Osteoblast (primary cell): ENCODE measurements at places on chromosomes 1 and 21. TPM values are rescaled to one million over a fixed set of nuclear protein-coding genes. Genes with fewer than 3 reads are reported as not detected.

Gene SVBP
- total RNA-seq: 17.0 and 20.0 TPM in 2 replicates

Gene DNAJC6
- total RNA-seq: 10.5 and 11.8 TPM in 2 replicates

Gene REN
- not detected in 2 replicates for total RNA-seq

Gene ZNF648
- total RNA-seq: not detected in 2 replicates

Gene AHCTF1
- total RNA-seq: 30.6 and 32.6 TPM in 2 replicates

Gene ATP1B1
- total RNA-seq: 8.3 and 12.7 TPM in 2 replicates

Gene UTS2
- total RNA-seq: under 0.01 and 0.29 TPM in 2 replicates

Gene IGSF3
- under 0.01 TPM in 2 replicates for total RNA-seq

Gene MLLT11
- 1.4 and 1.8 TPM in 2 replicates for total RNA-seq

Gene SH3GLB1
- total RNA-seq: 53.9 and 62.8 TPM in 2 replicates

Gene CELA3B
- total RNA-seq: not detected in 2 replicates

Gene CGN
- total RNA-seq: not detected in 2 replicates

Gene PGBD5
- under 0.01 and 0.29 TPM in 2 replicates for total RNA-seq

Gene PIK3C2B
- total RNA-seq: 0.36 and 2.1 TPM in 2 replicates

Gene DPM3
- 15.9 and 34.4 TPM in 2 replicates for total RNA-seq

Gene AGMAT
- 2.2 and 2.7 TPM in 2 replicates for total RNA-seq

Gene NFASC
- 28.6 and 36.9 TPM in 2 replicates for total RNA-seq

DNA sequence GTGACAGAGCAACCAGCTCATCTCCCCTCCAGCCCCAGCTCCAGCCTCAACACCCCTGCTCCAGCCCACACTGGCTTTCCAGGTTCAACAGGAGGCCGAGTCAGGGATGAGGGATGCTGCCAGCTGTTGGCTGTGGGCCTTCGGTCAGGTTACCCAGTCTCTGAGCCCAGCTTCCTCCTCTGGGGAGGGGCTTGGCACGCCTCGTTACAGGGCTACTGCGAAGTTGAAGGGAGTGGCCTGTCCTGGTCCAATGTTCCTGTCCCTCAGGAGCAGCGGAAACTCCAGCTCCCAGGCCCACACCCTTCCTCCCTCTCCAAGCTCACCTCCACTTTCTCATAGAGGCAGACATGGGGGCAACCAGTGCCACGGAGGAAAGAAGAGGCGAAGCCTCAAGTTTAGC lies 15.1 kb upstream of the TAS1R2 start:
- peak; percentile 43 for DNase-seq

DNA sequence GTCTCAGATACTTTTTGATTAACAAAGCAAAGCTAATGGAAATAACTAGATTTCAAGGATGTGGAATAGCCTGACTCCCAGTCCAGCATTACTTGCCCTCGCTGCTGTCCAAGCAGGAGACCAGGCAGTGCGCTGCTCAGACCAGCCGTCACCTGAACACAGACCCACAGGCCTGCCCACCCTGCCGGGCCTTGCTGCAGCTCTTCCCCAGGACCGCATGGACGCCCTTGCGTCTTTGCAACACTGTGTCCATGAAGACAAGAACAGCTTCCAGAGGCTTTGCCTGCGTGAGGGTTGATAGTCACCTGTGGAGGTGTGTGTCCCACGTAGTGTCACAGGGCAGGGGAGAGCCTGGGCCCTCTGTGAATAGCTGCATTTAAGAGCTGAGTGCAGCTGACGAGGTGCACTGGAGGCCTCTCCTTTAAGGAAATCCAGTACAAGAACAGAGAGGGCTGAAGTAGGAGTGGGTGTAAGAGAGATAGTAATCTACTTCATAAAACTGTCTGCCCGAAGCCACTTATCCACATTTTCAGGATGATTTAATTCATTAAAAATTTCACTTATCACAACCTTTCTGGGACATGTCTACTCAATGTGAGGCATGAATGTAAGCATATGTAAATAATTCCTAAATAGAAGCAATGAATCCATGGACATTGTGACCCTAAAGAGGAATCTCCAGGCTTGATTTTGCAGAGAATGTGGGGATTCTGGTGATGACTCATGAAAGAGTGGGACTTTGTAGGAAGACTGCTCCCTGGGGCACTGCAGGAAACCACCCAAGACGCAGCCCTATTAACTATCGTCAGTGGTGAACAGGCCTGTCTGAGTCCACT lies 176.2 kb upstream of the RAB4A start:
- no peak for DNase-seq

DNA sequence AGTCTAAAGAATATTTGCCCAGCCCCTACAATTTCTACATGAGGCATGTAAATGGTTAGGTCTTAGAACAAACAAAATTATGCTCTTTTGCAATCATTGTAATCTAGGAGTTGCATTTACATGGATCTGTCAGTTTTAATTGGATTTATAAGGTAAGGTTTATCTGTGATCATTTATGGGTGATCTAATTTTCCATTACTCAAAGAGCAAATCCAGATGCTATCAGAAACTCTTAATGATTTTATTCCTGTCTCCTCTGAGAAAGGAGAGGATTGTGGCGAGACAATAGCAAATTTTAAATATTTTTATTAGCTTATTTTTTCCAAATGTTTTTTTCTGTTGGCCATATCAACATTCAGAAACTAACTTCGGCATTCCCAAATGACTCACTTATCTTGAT lies 14.2 kb upstream of the NEGR1 start:
- DNase-seq: no peak

- DNase-seq: peak; percentile 80
Measured at GRCh38 chr21:42056468-42056867, 14.6 kb upstream of the UMODL1 start.

DNA sequence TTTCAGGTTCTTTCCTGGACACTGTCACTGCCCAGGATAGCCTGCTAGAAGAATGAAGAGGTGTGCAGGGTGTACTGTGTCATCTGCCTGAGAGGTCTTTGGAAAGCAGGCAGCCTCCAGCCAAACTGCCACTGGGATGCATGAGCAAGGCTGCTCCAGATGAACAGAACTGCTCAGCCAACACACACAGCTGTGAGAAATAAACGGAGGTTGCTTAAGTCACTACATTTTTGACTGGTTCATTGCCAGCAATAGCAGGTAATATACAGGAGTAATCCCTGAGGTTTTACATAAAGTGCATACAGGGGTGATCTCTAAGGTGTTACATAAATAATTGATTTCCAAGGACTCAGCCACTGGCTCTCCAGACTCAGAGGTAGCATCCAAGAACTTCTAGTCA lies 516.9 kb downstream of the BRINP3 start:
- no peak for DNase-seq

GRCh38 chr1:32291145-32291707 lies 657 bp upstream of the HDAC1 start:
- peak; percentile 92 for DNase-seq

- DNase-seq: no peak
Measured at GRCh38 chr1:198524556-198524955, 15.9 kb downstream of the ATP6V1G3 start.

DNA sequence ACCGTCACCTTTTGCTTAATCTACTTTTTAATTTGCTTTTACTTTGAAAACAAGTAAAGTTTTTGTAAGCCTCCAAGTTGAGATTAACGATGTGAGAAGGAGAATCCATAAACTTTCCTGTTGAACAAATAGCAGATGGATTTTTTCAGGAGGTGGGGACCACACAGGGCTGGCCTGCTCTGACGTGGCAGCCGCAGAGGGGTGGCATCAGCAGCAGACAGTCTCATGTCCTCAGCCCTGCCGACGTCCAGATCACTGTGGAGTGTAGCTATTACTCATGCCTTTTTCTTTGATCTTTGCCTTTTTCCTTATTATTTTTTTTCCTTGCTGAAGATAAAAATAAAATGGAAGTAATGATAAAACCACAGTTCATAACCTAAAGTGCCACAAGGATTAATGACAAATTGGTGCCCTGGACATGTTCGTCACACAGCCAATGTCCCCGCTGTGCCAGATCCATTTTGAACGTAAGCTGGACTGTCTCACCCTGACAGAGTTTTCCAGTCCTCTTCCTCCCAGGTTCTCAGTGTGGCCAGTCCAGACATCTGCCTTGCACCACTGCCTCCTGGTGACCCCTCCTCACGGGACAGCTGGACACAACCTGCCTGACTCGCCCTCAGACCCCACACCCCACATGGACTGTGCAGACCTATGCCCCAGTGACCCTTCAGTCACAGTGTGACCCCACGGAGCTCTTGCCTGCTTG lies 15.4 kb upstream of the ZBTB21 start:
- peak; percentile 96 for DNase-seq

GRCh38 chr1:16338961-16339360 lies 13.3 kb downstream of the FBXO42 start:
- no peak for DNase-seq

DNA sequence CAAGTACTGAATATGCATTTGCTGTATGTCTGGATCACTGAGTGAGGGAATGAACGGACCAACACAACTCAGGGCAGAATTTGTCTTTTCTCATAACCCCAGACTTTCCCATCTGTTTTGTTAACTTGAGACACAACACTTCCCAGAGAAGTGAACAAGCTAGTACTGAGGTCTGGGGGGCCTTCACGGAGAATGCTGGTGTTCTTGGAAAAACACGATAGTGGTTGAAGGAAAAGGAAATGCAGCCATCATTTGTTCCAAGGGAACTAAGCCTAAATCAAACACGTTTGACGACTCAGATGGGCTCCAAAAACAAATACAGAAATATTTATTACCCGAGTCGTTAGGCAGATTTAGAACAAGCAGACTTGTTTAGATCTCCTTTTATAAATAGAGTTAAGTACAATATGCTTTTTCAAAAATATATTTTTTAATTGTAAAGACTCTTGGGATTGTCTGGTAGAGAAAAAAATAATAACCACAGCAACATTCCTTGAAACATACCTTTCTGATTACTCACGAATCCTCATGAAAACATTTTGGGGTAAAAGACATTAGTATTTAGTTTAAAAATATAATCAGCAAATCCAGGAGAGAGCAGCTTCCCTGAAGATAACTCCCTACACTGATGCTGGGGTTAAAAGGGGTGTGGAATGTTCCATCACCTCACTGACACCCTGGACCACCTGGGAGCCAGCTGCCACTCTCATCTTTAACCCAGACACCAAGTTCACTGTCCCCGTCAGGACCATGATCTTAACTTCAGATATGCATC lies 427.7 kb upstream of the RUNX1 start:
- DNase-seq: no peak

- DNase-seq: peak; percentile 34
Measured at GRCh38 chr1:151347523-151348246, 633 bp upstream of the RFX5 start.

DNA sequence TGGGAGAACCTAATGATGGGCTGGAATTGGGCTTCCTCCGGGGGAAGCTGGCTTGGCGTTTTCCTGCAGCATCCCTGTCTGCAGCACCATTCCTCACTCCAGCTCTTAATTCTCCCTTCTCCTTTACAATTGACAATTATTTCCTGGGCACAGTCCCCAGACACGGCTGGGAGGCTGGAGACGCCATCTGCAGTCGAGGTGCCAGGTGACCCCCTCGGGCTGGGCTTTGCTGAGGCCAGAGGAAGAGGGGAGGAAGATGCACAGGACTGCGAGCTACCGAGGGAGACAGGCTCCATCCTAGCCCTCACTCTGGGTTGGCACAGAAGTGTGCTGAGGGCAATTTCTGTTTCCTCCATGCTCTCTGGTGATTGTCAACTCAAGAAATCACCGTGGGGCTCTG lies 453.8 kb downstream of the PTPRU start:
- DNase-seq: no peak

- DNase-seq: no peak
Measured at GRCh38 chr21:16421965-16422364, 692.2 kb downstream of the USP25 start.

GRCh38 chr1:107267489-107267888 lies 126.7 kb downstream of the NTNG1 start:
- DNase-seq: no peak

- peak; percentile 88 for DNase-seq
Measured at GRCh38 chr1:58908561-58909560, 125.0 kb upstream of the JUN start.

DNA sequence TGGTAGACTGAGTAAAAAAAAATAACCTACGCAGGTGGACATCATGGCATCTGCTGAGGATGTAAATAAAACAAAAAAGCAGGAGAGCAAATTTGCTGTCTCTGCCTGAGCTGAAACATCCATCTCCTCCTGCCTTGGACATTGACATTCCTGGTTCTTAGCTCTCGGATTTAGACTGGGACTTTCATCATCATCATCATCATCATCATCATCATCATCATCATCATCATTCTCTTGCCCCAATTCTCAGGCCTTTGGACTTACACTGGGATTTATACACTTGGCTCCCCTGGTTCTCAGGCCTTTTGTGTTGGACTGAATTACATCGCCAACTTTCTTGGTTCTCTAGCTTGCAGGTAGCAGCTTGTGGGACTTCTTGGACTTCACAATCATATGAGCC lies 308.4 kb upstream of the BEND5 start:
- no peak for DNase-seq

DNA sequence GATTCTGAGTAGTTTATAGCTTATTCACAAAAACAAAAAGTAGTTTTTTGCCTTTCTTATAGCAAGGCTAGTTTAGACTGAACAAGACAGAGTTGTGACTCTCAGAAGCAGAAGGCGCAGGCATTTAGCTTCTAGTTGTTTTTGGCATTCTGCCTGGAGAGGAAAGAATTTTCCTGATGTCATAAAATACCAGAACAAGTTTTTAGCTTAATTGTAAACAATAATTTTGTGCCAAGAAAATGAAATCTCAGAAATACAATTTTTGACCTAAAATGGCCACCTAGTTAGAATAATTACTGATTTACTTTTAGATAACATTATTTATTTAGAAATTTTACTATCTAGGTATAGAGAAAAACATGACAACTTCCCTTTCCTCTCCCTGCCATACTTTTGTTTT lies 1.0 kb downstream of the DNAJB4 start:
- no peak for DNase-seq

GRCh38 chr1:10734962-10735544 lies 61.4 kb downstream of the CASZ1 start:
- no peak for DNase-seq

GRCh38 chr1:60662486-60663044 lies 419.8 kb upstream of the NFIA start:
- DNase-seq: no peak

DNA sequence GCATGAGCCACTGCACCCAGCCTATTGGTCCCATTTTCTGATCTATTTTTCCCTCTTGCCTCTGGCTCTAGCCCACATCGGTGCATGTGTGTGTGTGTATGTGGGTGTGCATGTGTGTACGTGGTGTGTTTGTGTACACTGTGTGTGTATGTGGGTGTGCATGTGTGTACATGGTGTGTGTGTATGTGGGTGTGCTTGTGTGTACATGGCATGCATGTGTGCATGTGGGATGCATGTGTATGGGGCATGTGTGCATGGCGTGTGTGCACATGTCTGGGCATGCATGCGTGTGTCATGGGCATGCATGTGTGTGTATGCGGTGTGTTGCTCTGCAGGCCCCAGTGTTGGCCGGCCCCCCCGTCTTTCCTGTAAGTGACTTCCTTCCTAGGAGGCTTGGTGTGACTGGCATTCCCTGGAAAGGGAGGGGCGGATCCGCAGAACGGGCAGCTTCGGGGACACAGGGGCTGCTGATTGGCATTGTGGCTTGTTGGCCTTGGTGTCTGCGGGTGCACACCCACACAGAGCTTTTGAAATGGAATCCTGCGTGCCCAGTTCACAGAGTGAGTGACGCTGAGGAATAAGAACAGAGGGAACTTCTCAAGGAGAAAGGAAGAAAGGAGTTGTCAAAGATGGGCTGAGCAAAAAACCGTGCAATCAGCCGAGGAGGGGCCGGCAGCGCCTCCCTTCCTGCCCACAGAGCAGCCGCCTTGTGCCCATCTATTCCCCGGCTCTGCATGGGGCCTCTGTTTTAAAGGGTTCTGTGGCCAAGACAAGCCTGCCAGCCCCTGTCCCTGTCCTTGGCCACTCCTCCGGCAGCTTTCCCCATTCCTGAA lies 8.0 kb downstream of the PDXK start:
- peak; percentile 80 for DNase-seq
